Left ventricle myocardium inferior (tissue), 1 donor: ENCODE measurements at places on chromosomes 2 and 18.
A peak's percentile ranks its signal among the peaks of the same experiment; 100 is the strongest.

- DNase-seq = no peak
Measured at GRCh38 chr2:12726271-12726670, 9.5 kb downstream of the TRIB2 start.

GRCh38 chr18:77173275-77174030 is 40.9 kb upstream of the MBP start:
- DNase-seq = no peak

DNA sequence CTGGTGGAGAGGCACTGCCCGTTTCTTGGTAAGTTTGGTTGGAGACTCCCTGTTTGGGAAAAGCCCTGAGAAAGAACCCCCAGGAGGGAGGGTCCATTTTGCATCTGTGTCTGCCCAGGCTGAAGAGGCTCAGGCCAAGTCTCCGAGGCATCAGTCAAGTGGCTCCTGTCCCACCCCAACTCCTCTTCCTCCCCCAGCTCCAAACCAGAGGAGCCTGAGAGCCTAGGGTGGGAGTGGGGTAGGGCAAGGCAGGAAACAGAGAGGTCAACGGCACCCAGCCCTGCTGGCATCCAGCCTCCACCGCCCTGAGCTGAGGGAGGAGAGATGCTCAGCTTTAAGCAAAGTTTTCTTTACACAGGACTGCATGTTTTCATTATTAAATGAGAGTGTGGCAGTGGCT is 38.2 kb downstream of the CYP27C1 start:
- no peak for DNase-seq

GRCh38 chr2:3461801-3462492 is 57.4 kb downstream of the ADI1 start:
- no peak for DNase-seq

- DNase-seq = no peak
Measured at GRCh38 chr2:36329251-36329650, 26.3 kb upstream of the CRIM1 start.

GRCh38 chr2:229041691-229042090 is 229.4 kb downstream of the PID1 start:
- no peak for DNase-seq

GRCh38 chr18:77777163-77777562 is 527.5 kb downstream of the GALR1 start:
- no peak for DNase-seq

DNA sequence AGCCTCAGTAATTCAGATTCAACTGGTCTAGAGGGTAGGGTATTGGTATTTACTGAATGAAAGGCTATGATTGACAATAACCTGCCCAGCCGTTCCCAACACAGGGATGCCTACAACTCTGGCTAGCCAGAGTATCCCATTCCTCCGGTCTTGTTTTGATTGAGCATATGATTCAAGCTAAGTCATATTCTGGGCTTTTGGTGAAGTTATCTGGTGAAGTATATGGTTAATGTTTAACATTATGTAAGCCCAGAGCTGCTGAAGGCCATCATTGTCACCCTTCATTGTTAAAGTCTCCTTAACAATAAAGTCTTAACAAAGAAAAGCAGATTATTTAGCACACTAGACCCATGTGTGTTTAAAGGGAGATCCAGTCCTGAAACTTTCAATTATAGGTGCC is 152.6 kb downstream of the EXOC6B start:
- DNase-seq = no peak

GRCh38 chr2:37318401-37318800 is 6.2 kb downstream of the PRKD3 start:
- no peak for DNase-seq

- DNase-seq = peak; percentile 36
Measured at GRCh38 chr18:58315739-58316215, 271.8 kb downstream of the NEDD4L start.

- DNase-seq = no peak
Measured at GRCh38 chr2:111665011-111665410, 219.0 kb downstream of the ANAPC1 start.

- no peak for DNase-seq
Measured at GRCh38 chr18:75209951-75210258, 692 bp upstream of the TSHZ1 start.

DNA sequence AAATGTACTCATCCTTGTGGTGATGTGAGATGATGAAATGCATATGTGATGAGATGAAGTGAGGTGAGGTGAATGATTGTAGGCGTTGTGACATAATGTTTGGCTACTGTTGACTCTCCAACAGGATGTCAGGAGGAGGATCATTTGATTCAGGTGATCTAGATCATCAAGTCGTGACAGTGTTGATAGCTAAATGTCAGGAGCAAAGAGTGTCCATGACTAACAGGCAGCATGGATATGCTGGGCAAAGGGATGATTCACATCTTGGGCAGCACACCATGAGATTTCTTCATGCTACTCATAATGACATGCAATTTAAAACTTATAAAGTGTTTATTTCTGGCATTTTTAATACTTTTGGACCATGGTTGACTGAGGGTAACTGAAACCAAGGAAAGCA is 40.2 kb upstream of the UBXN4 start:
- no peak for DNase-seq

DNA sequence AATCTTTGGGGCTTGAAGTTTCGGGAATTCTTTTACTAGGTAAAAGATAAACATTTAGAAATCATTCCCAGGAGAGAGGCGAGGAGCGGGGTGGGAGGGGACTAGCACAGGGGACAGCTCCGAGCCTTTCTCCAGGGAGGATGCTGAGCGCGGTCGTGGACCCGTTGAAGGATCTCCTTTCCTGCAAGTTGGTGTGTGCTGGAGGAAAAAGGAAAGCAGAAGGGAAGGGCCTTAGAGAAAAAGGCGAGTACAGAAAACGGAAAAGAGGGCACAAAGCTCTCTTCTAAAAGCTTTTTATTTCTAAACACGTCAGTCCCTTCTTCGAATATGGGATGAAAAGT is 640 bp downstream of the SLC39A6 start:
- no peak for DNase-seq

DNA sequence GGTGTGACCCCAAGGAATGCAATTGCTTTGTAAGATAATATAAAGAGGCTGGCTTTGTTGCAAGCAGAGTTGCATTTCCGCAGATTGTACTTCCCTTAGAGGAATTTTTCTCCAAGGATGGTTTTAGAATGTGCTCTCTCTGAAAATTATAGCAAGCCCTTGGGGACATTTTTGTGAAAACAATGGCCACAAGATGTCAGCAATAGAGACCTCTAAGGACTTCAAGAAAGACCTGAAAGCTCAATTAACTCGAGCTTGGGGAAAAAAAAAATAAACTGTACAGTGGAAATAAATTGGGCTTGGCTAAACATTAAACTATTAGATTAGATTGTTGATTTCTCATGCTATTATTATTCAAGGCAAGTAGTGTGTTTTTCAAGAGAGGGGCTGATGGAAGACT is 81.3 kb upstream of the KYNU start:
- no peak for DNase-seq

DNA sequence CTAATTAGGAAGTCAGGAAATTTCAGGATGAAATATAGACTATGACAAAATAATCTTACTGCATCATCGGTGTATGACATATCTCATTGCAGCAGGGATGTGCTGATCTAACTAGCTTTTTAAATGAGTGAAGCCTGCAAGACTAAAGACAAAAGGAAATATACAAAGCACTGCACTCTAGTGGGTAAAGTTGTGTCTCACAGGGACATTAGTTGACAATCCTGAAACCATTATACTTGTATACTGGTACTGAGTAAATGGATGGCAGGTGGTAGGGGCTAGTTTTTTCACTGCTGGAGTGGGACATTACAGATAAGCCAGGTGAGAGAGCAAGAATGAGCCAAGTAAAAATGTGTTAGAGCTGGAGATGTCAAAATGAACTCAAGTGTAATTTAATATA is 317.5 kb upstream of the RAB6C start:
- no peak for DNase-seq
